Posterior cingulate gyrus (tissue), 11 donors: ENCODE measurements at places on chromosomes 1 and 21.

DNA sequence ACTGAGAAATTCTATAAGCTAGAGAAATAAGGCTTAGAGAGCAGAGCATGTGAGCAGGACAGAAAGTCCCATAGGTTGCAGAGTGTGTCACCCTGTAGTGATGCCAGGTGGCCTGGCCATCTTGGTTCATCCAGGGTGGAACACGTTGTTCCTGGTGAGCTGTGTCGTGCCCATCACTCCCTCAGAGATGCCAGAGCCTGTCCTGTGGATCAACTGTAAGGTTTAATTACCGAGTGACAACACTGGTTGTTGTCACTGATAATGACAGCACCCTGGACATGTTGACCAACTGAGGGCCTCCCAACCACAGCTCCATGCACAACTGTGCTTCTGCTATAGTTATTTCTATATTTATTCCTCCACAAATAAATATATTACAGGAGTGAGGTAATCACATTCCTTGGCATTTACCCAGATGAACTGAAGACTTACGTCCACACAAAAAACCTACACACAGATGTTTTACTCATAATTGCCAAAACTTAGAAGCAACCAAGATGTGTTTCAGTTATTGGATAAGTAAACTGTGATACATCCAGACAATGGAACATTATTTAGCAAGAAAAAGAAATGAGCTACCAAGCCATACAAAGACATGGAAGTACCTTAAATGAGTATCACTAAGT lies 6.2 kb downstream of the C1orf198 start:
- no peak for DNase-seq

- DNase-seq: no peak
Observed at GRCh38 chr1:169488157-169488556, 2.4 kb upstream of the SLC19A2 start.

GRCh38 chr1:20389571-20389970 lies 96.4 kb downstream of the CAMK2N1 start:
- DNase-seq: no peak

- no peak for DNase-seq
Observed at GRCh38 chr1:85568660-85569059, 11.9 kb upstream of the CCN1 start.

GRCh38 chr1:64540265-64540791 lies 70.4 kb downstream of the CACHD1 start:
- no peak for DNase-seq
